Fibroblast of skin of scalp (primary cell): ENCODE measurements at places on chromosomes 16 and 17.

DNA sequence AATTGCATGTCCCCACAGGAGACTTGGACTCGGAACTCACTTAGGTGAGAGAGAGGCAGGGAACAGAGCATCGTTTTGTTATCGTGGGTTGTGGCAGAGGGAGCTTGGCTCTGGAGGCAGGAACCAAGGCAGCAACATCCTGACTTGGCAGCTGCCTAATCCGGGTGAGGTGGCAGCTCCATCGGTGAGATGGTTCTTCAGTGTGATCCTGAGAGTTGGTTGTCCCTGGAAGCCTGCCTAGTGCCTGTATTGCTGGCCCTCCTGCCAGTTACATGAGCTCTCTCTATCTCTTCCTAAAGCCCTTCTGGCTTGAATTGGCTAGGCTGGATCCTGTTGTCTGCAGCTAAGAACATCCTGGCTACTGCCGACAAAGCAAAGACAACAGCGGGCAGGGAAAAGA, 19.9 kb upstream of the SEC14L1 start:
- DNase-seq: no peak

GRCh38 chr17:16353317-16354174, at the start of gene CENPV:
Gene CENPV, minus strand, starts transcription at chr17:16353469. Its CDS starts 33 bp downstream, at chr17:16353436.
- DNase-seq: peak; percentile 46

- no peak for DNase-seq
These were observed 48.2 kb downstream of the KCNJ2 start for GRCh38 chr17:70217571-70217970.

DNA sequence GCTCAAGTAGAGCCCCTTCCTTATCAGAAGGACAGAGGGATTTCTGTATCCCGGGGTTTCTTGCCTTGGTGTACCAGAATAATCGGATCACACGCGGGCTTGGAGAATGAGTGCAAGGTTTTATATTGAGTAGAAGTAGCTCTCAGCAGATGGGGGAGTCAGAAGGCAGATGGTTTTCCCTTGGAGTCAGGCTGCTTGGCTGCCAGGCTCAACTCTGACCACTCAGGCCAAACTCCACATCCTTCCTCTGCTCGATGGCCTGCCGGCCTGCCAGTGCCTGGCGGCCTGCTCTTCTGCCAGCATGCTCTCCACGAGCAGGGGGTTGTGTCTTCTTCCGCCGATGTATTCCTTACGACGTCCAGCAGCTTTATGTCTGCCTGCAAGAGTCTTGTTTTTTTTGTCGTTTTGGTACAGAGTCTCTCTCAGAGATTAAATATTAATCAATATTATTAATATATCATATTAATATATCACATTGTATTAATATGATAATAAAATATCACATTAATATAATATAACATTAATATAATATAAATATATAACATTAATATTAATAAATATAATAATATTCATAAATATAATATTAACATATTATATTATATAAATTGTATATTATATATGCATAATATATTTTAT, 229.2 kb upstream of the WSCD1 start:
- no peak for DNase-seq
